ENCODE measurements at places on chromosomes 13 and 19. TPM values are rescaled to one million over a fixed set of nuclear protein-coding genes. Genes with fewer than 3 reads are reported as not detected.
A peak's percentile ranks its signal among the peaks of the same experiment; 100 is the strongest.

The ZNF567 gene
- 8.5 TPM for total RNA-seq

The PLIN4 gene
- total RNA-seq, result 2.8 TPM

The TUBA3C gene
- total RNA-seq, result not detected

The EDNRB gene
- 11.4 TPM for total RNA-seq

The NLRP5 gene
- total RNA-seq, result not detected

The ACTN4 gene
- total RNA-seq, result 68.8 TPM

The HRC gene
- 105 TPM for total RNA-seq

The ETV2 gene
- 1.6 TPM for total RNA-seq

DNA sequence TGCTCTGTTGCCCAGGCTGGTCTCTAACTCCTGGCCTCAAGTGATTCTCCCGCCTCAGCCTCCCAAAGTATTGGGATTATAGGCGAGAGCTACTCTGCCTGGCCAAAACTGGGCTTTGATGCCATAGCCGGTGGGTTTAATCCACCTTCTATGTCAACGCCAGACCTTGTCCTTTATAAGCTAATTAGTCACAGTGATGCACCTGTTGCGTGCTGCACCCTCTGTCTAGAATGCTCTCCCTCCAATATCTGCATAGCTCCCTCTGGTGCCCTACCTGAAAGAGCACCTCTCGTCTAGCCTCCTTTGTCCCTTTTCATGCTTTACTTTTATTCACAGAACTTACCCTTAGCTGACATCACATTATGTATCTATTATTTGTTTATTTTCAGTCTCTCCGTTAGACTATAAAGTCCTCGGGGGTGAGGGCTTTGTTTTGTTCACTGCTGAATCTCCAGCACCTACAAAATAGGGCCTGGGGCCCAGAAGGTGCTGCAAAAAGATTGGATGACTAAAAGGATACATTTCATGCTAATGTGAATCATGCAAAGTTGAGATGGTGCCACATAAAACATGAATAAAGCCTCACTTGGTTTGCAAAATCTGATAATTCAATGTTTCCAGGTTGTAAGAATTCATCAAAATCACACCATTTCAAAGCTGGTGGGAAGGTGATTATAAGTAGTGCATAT, 148.1 kb downstream of the USP12 start:
- DNase-seq, result no peak
- no peak overlapping the region for H3K4me3 ChIP-seq
- peaks cover 13% of the 10 kb centered on the region for H3K4me1 ChIP-seq
- no peaks in the 10 kb centered on the region for H3K27me3 ChIP-seq

DNA sequence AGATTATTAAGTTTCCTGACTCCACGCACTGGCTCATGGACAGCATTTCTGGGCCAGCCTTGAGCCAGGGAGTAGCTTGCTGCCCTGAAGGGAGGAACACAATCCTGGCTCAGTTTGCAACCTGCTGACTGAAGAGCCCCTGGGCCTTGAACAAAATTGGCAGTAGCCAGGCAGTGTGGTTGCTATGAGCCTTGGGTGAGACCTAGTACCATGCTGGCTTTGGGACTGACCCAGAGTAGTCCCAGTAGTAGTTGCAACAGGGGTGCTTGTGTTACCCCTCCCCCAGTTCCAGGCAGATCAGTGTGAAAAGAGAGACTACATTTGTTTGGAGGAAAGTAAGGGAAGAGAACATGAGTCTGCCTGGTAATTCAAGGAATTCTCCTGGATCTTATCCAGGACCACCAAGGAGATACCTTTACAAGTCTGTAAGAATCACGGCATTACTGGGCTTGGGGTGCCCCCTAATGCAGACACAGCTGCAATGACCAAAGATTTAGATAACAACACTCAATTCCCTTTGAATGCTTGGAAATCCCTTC, 22.0 kb downstream of the ITGBL1 start:
- peak; percentile 57 for DNase-seq
- no peak overlapping the region for H3K4me3 ChIP-seq
- H3K4me1 ChIP-seq, result no peaks in the 10 kb centered on the region
- H3K36me3 ChIP-seq, result no peaks in the 10 kb centered on the region

- H3K27me3 ChIP-seq, result no peaks in the 10 kb centered on the region
- no peaks in the 10 kb centered on the region for H3K4me1 ChIP-seq
- H3K36me3 ChIP-seq, result no peaks in the 10 kb centered on the region
Measured at GRCh38 chr13:67076378-67076777, 153.8 kb downstream of the PCDH9 start.

DNA sequence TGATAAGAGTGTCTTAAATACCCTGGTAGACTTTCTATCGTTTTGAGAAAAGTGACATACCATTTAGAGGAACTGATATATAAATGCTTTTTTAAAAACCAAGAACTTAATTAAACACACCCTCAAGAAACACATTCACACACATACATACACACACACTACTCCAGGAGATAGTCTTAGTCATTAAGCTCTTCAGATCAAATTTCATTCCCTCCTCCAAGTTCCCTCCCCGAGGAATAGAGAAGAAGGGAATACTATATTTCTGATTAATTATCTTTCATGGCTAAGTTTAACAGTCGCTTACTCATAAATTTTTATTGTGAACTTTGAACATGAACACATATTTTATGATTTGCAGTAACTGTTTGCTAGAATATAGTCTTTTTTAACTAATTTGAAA, 1109.5 kb downstream of the SLITRK1 start:
- no peak overlapping the region for H3K27ac ChIP-seq
- no peaks in the 10 kb centered on the region for H3K36me3 ChIP-seq
- H3K4me1 ChIP-seq, result no peaks in the 10 kb centered on the region

DNA sequence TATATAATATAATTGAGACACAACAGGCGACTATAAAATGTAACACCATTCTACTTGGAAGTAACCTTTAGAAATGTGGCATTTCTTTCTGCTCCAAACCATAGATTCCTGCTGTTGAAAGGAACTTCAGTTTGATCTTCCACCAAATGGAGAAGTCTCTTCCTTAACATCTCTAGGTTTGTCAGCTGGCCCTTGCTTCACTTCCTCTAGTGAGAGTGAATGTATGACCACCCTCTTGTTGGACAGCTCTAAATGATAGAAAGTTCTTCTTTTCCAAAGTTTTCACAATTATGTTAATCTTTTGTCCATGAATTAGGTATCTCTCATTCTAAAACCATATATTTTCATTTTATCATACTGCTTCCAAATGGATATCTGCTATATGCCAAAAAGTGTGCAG, 13.8 kb upstream of the COG6 start:
- H3K27me3 ChIP-seq, result no peaks in the 10 kb centered on the region
- H3K27ac ChIP-seq, result no peak overlapping the region
- peak; percentile 9 for DNase-seq
- no peak overlapping the region for H3K4me3 ChIP-seq
- H3K36me3 ChIP-seq, result no peaks in the 10 kb centered on the region
- H3K4me1 ChIP-seq, result no peaks in the 10 kb centered on the region

- no peak for DNase-seq
- no peak overlapping the region for H3K4me3 ChIP-seq
- H3K36me3 ChIP-seq, result no peaks in the 10 kb centered on the region
- H3K4me1 ChIP-seq, result no peaks in the 10 kb centered on the region
Measured at GRCh38 chr13:81596224-81596753, 1255.4 kb upstream of the SPRY2 start.

- no peaks in the 10 kb centered on the region for H3K4me1 ChIP-seq
- no peak overlapping the region for H3K27ac ChIP-seq
- no peak for DNase-seq
- H3K27me3 ChIP-seq, result no peaks in the 10 kb centered on the region
- H3K36me3 ChIP-seq, result no peaks in the 10 kb centered on the region
- H3K4me3 ChIP-seq, result no peak overlapping the region
Measured at GRCh38 chr13:109480011-109480955, 306.1 kb downstream of the IRS2 start.

DNA sequence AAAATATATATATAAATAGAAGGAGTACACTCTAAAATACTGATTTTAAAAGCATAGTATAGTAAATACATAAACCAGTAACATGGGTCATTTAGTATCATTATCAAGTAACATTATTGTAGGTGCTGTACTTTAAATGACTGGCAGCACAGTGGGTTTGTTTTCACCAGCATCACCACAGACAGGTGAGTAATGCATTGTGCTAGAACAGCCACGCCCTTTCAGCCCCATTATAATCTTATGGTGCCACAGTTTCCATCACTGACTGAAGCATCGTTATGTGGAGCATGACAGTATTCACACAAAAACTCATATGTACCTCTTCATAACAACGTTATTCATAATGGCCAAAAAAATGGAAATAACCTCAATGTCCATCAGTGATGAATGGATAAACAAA, 88.3 kb downstream of the DHRS12 start:
- no peaks in the 10 kb centered on the region for H3K36me3 ChIP-seq
- H3K27ac ChIP-seq, result no peak overlapping the region
- H3K27me3 ChIP-seq, result no peaks in the 10 kb centered on the region

DNA sequence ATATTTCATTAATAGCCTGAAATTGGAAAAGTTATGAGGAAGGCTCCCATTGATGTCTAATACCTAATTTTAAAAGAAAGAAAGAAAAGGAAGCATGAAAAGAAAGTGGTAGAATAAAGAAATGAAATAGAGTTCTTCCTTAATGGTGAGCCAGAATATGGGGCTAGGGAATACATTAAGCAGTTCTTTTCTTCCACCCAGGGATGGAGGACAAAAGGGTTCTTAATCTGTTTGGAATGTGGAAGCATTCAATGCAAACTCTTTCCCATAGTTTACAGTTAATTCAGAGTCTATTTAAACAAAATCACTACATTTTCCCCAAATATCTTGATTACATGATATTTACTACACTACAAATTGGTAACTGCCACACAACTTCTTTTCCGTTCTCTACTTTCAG, 18.4 kb upstream of the ZMYM2 start:
- no peaks in the 10 kb centered on the region for H3K36me3 ChIP-seq
- no peak for DNase-seq
- no peak overlapping the region for H3K27ac ChIP-seq
- no peaks in the 10 kb centered on the region for H3K27me3 ChIP-seq
- H3K4me1 ChIP-seq, result no peaks in the 10 kb centered on the region

- H3K4me3 ChIP-seq, result no peak overlapping the region
- peak; percentile 29 for DNase-seq
- peak overlapping the region; percentile 47 for H3K27ac ChIP-seq
- H3K4me1 ChIP-seq, result peaks cover 16% of the 10 kb centered on the region
- H3K36me3 ChIP-seq, result no peaks in the 10 kb centered on the region
Measured at GRCh38 chr19:3931041-3931440, 1.8 kb upstream of the NMRK2 start.

- no peaks in the 10 kb centered on the region for H3K4me1 ChIP-seq
- H3K36me3 ChIP-seq, result peaks cover 58% of the 10 kb centered on the region
- DNase-seq, result no peak
- H3K27ac ChIP-seq, result no peak overlapping the region
Measured at GRCh38 chr19:14718522-14719116, 28.8 kb downstream of the ZNF333 start.

GRCh38 chr19:10861103-10861651, 10.2 kb upstream of the CARM1 start:
- H3K27me3 ChIP-seq, result no peaks in the 10 kb centered on the region
- peaks cover 6% of the 10 kb centered on the region for H3K4me1 ChIP-seq
- DNase-seq, result no peak

- H3K36me3 ChIP-seq, result no peaks in the 10 kb centered on the region
- no peaks in the 10 kb centered on the region for H3K27me3 ChIP-seq
- no peak overlapping the region for H3K27ac ChIP-seq
- no peak for DNase-seq
- H3K4me3 ChIP-seq, result no peak overlapping the region
Measured at GRCh38 chr13:99481366-99481765, 19.9 kb upstream of the TM9SF2 start.

- H3K27ac ChIP-seq, result no peak overlapping the region
- peaks cover 28% of the 10 kb centered on the region for H3K4me1 ChIP-seq
- H3K36me3 ChIP-seq, result peaks cover 76% of the 10 kb centered on the region
- no peaks in the 10 kb centered on the region for H3K27me3 ChIP-seq
- no peak overlapping the region for H3K4me3 ChIP-seq
Measured at GRCh38 chr19:15426485-15427349, 7.9 kb upstream of the AKAP8L start.

- H3K27ac ChIP-seq, result no peak overlapping the region
- no peak overlapping the region for H3K4me3 ChIP-seq
- H3K27me3 ChIP-seq, result no peaks in the 10 kb centered on the region
- H3K4me1 ChIP-seq, result no peaks in the 10 kb centered on the region
- DNase-seq, result no peak
Measured at GRCh38 chr19:14804765-14805164, 26.4 kb upstream of the ADGRE2 start.

DNA sequence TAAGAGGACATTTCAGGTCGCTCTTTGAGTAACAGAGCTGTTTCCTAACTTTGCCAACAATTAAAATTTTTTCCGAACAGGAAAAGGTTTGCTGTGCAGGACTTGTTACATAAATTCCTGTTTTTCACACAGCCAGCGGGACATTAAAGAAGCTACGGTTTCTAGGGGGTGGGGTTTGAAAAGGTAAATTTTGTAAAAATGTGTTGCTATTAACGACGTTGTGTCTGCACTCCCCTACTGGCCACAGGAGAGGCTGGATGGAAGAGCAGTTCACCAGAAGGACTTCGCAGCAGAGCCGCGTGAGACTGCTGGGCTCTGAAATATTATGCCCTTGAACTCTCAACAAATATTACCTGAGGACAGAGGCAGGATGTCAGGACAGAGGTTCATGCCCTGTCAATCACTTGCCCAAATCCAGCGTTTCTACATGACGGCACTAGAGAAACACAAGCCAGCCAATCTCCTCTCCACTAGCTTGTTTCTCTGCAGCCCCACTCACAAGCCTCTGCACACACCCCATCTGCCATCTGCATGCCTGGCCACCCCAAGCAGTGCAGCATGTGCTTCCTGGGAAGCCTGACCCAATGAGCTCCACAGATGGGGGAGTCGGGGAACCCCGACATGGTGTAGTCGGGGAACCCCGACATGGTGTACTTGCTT, 102.0 kb downstream of the FOXO1 start:
- H3K36me3 ChIP-seq, result peaks cover 6% of the 10 kb centered on the region
- no peak overlapping the region for H3K4me3 ChIP-seq
- H3K27me3 ChIP-seq, result no peaks in the 10 kb centered on the region

GRCh38 chr19:51571599-51571998, 516 bp downstream of the ZNF175 start:
- no peak overlapping the region for H3K27ac ChIP-seq
- no peaks in the 10 kb centered on the region for H3K27me3 ChIP-seq

GRCh38 chr19:4396949-4397783, 3.2 kb downstream of the SH3GL1 start:
- H3K36me3 ChIP-seq, result peaks cover 30% of the 10 kb centered on the region
- no peak overlapping the region for H3K4me3 ChIP-seq
- DNase-seq, result no peak

DNA sequence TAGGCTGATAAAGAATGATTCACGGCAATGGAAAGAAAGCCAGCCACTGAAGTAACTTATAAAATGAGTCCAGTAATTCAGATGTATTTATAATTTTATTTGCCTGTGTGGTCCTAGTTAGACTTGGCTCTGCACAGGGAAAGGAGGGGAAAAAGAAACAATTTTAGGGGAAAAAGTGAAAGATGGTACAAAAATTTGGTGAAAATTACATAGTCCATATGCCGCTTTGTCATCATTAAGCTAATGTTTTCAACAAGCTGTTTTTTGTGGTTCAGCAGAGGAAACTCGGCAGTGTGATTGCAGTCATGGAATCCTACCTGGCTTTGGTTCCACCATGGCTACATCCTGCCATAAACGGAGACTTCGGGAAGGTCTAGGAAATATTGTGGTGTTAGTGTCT, 301.9 kb downstream of the ATP8A2 start:
- no peak overlapping the region for H3K27ac ChIP-seq
- no peak overlapping the region for H3K4me3 ChIP-seq
- H3K27me3 ChIP-seq, result no peaks in the 10 kb centered on the region
- H3K4me1 ChIP-seq, result peaks cover 12% of the 10 kb centered on the region
- H3K36me3 ChIP-seq, result no peaks in the 10 kb centered on the region

GRCh38 chr13:20477394-20477793, 48.3 kb downstream of the CRYL1 start:
- H3K4me1 ChIP-seq, result peaks cover 5% of the 10 kb centered on the region
- no peak overlapping the region for H3K27ac ChIP-seq
- DNase-seq, result no peak
- H3K4me3 ChIP-seq, result no peak overlapping the region
